ENCODE measurements at places on chromosomes 2 and 18.

- no peak for DNase-seq
These were observed 32.2 kb downstream of the IKZF2 start for GRCh38 chr2:213119061-213119809.

DNA sequence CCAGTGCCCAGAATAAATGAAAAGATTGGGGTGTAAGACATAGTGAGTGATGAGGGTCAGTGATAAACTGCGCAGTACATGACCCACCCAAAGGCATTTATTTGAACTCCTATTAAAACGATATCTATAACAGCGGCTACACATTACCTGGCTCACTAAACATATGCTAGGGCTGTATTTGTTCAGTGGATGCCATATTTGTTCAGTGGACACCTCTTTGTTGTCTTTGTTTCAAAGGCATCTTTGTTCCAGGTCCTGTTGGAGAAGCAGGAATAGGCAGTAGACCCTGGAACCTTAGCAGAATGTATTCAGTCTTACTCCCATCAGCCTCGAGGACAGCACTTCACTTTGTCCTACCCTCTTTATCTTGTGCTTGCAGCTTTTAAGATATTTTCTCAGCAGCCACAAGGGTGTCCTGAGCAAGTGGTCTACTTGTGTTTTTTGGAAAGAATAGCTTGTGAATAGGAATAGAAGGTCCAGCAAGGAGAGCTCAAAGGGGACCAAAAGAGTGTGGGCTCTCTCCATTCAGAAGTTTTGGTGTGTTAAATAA lies 650.8 kb upstream of the FANCL start:
- no peak for DNase-seq

DNA sequence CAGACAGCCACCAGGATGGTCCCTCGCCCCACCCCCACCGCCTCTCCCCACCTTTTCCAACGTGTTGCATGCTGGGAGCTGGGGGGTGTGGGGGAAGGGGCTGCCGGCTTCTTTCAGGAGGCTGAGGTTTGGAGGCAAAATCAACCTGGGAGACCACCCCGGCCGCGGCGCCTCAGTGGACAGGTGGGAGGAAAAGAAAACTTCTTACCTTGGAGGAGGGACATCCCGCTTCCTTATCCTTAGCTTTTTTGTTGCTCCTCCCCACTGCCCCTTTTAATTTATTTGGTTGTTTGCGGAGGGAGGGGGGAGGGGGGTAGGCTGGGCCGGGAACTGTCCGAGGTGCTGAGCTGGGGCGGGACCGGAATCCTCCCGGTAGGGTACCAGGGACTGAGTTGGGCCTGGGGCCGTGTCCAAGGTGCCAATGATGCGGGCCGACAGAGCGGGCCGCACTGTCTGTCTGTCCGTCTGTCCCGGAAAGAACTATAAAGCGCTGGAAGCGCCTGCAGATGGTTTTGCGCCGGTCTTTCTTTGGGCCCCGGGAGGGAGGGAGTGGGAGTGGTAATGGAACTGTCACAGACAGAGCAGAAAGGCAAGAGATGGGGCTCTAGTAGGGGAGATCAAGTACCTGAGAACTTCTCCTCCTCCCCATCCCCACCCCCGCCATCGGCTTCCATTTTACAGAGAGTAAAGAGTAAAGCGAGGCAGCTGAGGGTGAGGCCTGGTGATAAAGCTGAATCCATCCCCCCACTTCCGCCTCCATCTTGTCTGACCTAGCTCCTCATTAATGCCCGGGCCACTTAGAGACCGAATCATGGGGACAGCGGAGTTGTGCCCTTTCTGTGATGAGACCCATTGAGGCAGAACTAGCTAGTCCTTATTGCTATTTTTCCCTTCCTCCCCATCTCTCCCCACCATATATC lies 2.4 kb downstream of the CDK5R2 start:
- no peak for DNase-seq

DNA sequence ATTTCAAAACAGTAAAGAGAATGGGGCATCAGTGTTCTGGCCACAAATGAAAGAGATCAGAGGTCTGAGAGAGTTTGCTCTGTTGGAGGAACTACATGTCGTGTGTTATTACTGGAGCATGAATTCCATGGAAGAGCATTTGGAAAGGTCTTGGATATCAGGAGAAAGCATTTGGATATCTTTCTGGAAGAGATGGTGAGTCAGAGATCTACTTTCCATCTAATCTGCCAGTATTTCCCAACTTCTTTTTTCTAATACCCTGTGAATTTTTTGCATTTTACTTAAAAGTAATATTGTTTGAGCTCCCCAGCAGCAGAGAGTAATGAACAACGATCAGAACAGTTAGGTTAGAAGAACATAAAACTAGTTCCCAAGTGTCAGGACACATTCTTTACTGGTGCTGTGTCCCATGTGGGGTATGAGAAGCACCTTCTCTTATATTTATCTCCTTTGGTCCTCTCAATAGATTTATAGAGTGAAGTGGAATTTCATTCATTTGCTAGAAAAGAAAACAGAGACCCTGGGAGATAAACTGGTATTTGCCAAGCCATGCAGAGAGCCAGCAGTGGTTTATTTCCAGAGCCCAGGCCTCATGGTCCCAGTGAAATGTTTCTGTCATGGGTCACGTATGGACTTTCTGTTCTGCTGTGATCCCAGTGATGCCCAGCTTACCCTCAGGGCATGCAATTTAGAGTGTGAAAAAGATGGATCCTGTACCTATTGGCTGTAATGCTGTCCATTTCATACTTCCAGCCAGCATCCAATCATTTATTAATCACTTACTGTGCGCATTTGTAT lies 130.8 kb upstream of the NT5C1B start:
- no peak for DNase-seq

DNA sequence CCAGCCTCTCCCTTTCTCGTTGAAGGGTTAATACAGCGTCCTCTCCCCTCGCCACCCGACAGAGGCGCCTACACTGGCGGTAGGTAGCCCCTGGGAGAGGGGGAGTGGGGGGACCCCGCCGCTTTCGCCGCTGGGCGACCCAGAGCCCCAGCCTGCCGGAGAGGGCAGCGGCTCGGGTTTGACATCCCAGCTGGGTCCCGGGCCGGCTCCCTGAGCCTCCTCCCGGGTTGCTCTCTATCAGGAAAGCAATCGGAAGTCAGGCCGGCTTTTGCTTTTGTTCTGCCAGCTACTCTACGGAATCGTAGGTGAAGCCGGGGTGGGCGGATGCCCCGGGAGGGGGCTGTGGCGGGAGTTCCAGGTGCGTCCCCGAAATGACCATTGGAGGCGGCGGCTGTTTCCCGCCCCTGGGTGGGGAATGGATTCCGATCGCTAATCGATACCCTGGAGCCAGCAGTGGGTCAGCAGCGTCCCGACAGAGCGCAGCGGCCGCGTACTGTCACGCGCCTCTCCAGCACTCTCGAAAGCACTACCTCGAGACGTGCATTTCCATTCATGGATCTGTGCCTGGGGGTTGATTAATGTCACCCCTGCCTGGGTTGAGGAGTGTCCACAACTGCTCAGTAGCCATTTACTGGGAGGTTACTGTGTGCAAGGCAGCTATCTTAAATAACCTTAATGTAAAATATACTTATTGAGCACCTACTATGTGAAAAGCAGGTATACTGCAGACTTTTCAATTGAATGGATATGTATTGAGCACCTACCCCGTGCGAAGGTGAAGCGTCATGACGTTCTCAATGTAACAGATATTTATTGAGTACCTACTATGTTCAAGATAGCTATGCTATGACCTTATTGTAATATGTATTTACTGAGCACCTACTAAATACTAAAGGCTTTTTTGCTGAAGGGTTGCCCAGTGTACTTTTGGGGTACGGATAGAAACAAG lies 1.1 kb downstream of the MAPK4 start:
- DNase-seq: no peak

- DNase-seq: no peak
These were observed 3.6 kb upstream of the PROM2 start for GRCh38 chr2:95270541-95271081.

- no peak for DNase-seq
These were observed 23.6 kb upstream of the LHCGR start for GRCh38 chr2:48779019-48779716.

GRCh38 chr2:236180831-236181453 lies 12.8 kb upstream of the GBX2 start:
- DNase-seq: no peak

- no peak for DNase-seq
These were observed 71.6 kb downstream of the BCL2 start for GRCh38 chr18:63247926-63248325.

Data from activated gamma-delta T cell (primary cell).